ENCODE measurements at places on chromosomes 6 and 20.
A peak's percentile ranks its signal among the peaks of the same experiment; 100 is the strongest.

GRCh38 chr20:57957411-57958049 lies 247.7 kb upstream of the PMEPA1 start:
- DNase-seq: no peak

DNA sequence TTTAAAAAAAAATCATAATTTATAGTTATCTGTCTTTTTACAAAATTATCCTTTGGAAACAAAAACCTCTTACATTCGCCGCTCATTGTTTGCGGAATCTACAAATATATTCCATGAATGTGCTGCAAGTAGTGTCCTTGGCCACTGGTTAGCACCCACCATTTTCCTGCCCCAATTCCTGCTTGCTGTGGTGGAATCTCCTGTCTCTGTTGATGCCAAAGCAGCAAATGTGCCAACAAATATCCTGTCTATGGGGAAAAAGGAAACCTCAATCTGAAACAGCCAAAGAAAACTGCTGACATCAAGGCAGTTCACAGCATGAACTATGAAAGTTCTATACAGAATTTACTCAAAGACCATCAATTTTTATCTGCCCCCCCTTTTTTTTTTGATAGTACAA lies 603.6 kb downstream of the COL12A1 start:
- DNase-seq: no peak

DNA sequence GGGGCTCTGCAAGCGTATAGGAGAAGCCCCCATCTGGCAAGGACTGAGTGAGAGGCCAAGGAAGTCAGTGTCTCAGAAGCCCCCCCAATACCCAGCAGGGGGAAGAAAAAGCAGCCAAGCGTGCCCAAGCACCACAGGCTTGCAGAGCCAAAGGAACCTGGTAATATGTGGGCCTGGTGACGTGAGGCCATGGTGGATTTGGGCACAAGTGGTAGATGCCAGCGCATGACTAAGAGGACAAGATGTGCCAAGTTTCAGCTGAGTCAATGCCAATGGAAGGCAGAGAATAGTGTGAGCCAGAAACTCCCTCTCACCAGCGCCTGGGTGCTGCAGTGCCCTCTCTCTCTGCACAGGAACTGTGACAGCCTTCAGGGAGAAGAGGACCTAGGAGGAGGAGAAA lies 110.0 kb downstream of the QRSL1 start:
- DNase-seq: no peak

DNA sequence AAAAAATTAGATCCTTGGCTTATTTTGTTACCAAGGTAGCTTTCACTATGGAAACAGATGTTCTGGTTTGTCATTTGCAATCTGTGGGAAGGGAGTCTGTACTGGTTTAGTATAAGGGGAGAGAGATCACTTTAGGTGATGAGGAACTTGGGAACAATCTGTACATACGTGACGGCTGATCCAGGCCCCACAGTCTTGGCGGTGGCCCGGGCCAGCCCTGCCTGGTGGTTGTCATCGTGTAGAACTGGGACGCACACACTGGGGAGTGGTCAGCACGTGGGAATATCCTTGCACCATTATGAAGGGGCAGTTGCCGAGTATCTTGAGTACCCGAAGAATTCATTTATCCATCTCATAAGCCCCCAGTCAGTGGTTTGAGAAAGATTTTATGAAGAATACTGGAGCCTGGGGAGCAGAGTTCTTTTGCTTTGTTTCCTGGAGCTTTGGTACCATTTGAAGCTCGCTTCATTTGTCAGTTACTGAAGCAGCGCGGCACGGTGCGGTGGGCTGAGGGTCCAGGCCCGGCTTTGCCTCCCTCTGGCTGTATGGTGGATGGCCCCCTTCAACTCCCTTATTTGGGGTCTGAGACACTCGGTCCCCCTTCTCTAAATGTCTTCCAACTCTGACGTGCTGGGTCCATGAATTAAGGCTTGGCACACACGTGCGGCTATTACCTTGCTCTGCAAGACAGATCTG lies 22.8 kb upstream of the CLDN20 start:
- DNase-seq: no peak

DNA sequence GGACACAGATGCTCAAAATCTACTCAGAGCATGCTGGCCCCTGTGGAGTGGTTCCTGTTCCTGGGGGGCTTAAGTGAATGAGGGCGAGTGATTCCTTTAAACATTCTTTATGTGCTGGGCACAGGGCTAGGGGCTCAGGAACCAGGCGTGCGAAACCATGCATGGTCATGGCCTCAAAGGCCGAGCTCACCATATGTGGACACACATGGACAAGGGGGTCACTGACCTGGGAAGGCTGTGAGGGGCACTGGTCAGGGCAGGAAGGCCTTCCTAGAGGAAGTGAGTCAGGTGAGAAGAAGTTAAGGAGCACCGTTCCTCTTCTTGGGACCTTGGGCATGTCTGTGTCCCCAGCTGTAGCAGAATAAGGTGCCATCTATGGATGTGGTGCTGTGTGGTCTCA lies 74.6 kb upstream of the BHLHE23 start:
- no peak for DNase-seq

DNA sequence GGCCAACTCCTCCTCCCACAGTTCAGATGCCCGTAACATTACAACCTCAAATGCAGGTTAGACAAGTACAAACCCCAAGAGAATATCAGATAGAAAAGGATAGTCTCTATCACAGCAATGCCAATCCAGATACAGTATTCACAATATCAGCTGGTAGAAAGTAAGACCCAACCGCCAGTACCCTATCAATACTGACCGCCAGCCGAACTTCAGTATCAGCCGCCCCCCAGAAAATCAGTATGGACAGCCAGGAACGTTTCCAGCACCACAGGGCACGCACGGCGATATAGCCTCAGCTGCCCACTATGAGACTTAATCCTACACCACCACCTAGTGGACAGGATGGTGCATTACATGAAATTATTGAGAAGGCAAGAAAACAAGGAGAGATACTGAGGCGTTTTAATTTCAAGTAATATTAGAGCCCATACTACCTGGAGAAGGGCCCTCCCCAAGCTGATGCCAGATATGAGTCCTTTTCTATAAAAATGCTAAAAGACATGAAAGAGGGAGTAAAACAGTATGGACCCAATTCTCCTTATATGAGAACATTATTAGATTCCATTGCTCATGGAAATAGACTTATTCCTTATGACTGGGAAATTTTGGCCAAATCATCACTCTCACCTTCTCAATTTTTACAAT lies 17.6 kb upstream of the EIF2S2 start:
- peak; percentile 74 for DNase-seq

DNA sequence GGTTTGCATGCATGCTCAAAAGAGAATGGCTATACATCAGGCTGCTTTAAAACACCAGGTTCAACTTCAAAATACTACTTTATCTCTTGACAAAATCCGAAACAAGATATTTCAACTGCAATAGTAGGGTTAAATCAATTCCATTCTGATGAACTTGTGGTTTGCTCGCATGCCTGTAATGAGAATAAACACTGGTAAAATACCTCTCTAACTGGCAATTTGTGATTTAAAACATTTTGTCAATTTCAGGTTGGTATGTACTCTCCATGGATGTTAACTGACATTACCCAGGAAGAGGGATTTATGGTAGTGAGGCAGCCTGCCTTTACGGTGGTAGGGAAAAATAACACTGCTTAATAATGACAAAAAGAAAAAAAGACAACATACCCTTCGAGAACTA lies 74.4 kb downstream of the MBOAT1 start:
- DNase-seq: no peak

GRCh38 chr6:43899830-43900229 lies 129.8 kb downstream of the VEGFA start:
- no peak for DNase-seq

GRCh38 chr6:15550546-15551123 lies 112.2 kb downstream of the DTNBP1 start:
- no peak for DNase-seq

DNA sequence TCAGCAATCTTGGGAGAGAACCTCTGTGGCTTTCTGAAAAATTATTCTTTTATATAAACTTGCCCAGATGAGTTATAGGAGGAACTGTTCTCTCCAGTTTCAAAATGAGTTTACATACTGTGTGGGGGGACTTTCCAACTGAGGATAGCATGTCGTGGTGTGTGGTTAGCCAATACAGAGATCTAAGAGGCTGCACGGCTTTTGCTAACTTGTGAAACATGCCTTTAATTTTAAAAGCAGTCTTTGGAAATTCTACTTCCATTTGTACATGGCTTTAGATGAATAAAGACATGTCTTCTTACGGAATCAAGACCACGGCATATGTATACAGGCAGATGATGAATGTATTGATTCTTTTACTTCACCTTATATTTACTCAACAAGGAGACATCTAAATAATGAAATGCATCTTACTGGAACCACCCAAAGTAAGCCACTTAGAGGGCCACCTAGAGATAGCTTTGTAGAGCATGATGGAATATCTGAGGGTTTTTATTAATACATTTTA lies 39.8 kb downstream of the HIVEP1 start:
- DNase-seq: no peak

GRCh38 chr20:42530855-42531448 lies 658.8 kb downstream of the PTPRT start:
- DNase-seq: peak; percentile 76

DNA sequence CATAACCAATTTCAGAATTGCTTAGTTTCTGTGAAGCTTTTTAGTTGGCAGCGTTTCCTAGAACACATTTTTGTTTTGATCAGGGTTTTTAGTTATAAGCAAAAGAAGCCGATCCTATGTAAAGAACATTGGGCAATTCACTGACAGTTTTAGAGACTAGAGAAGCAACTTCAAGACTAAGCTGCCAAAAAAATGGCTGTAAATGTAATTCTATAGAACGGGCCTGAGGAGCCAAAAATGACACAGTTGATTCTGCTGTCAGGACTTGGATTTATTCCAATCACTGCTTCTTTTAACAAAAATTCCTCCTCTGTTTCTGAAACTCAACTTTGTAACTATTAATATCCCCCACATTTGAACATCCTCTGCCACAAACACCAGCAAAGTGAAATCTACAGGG lies 236.0 kb upstream of the EYS start:
- no peak for DNase-seq

GRCh38 chr6:138785079-138785478 lies 10.8 kb upstream of the ECT2L start:
- no peak for DNase-seq

DNA sequence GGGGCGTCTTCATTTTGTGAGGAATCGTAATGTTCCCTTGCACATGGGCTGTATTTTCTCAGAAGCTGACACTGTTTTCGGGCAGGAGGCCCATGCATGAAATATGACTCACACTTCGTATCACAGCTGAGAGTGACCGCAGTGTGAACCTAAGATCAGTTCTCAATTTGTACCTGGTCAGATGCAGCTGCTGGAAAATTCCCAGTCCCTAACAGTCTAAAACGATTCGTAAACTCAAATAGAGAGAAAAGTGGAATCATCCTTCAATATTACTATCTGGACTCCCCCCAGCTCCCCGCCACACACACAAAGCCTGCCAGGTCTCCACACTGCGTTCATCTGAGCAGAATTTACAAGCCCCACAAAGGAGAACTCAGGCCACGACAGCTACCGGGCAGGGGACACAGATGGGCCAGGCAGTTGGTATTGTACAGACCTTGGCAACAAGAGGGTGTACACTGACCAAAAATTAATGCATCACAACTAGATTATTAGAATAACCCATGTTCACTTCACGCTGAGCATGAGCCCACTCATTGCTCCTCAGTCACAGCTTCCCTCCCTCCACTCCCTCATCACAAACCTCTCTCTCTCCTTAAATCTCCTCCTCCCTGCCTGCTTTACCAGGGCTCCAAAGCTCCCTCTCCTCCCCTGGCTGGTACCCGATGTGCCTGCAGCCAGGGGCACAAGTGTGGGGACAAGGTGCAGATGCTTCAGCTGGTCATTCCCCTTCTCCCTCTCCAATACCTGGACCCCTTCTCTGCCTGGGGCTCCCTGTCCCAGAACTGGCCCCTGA lies 488.4 kb downstream of the PREX1 start:
- DNase-seq: no peak

GRCh38 chr6:109861946-109862345 lies 116.2 kb upstream of the GPR6 start:
- DNase-seq: no peak

DNA sequence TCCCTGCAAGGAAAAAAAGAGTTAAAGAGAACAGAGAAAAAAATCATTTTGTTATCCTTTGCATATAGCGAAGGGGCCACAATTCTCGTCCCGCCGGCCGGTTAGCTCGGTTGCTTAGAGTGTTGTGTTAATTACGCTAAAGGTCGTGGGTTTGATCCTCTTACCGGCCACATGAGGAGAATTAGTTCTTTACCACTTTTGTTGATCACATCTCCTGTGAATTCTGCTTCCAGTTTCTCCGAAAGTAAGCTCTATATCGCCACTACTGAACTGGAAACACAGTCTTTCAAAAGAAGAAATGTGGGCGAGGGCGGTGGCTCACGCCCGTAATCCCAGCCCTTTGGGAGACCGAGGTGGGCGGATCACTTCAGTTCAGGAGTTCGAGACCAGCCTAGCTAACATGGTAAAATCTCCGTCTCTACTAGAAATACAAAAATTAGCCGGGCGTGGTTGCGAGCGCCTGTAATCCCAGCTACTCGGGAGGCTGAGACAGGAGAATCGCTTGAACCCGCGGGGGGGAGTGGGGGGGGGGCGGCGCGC lies 13.4 kb downstream of the PRSS16 start:
- no peak for DNase-seq

- no peak for DNase-seq
These were observed 306.0 kb downstream of the FARS2 start for GRCh38 chr6:5567352-5567751.

GRCh38 chr20:64119681-64120341 lies 12.4 kb upstream of the NPBWR2 start:
- DNase-seq: no peak

DNA sequence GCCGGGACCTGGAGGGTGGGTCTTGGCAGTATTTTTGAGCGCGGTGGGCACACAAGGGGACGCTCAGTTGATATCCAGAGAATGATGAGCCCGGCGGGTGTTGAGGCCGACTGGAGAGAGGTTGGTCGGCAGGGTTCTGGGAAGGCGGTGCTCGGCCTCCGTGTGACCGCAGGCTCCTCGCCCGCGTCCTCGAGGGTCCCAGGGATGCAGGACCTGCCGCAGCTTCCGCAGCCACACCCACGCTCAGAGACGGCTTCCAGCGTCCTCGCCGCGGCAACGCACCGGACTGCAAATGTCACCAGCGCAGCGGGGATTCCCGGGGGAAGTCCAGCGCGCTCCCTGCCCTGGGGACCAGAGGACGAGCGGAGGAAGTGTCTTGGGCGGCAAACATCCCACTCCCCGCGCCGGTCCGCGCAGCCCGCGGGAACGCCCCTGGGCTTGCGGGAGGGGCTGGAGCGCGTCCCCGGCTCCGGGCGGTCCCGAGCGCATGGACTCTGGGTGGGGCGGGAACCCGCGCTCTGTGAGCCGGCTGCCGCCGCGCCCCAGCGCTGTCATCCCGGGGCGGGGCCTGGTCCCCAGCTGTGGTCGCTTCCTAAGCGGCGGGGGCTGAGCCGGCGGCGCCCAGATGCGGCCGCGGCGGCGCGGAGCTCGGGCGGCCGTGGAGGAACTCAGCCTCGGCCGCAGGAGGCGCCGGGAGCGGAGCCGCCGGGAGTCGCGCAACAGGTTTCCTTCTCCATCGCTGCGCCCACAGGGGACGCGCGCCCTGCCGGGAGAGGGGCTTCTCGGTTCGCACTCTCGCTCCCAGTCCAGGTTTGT lies at the start of gene STX11:
Gene STX11 (plus strand): TSS at position 624 of the 816 bp plus-strand sequence. CDS start 36,111 bp downstream, outside the sequence.
- no peak for DNase-seq

GRCh38 chr6:43762966-43763695 lies 6.9 kb upstream of the VEGFA start:
- DNase-seq: no peak
